Activated CD4-positive, alpha-beta T cell treated with anti-CD3 and anti-CD28 coated beads for 1 hour (primary cell): ENCODE measurements at places on chromosomes 11 and 22.

DNA sequence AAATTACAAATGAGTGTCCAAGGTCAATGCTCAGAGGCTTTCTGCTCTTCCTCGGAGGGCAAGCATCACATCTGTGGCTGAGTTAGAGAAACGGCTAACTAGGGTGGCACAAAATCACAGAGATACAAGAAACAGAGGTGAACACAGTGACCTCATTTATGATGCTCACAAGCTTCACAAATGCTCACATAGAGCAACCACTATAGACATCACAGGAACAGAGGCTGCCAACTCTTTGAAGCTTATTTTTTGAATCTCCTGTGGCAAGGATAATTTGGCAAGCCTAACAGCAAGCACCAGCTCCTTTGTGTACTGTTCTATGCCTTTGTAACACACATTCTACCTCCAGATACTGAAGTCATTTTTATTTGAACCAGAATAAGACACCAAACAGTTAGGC, 416.5 kb upstream of the DDI1 start:
- no peak for DNase-seq

DNA sequence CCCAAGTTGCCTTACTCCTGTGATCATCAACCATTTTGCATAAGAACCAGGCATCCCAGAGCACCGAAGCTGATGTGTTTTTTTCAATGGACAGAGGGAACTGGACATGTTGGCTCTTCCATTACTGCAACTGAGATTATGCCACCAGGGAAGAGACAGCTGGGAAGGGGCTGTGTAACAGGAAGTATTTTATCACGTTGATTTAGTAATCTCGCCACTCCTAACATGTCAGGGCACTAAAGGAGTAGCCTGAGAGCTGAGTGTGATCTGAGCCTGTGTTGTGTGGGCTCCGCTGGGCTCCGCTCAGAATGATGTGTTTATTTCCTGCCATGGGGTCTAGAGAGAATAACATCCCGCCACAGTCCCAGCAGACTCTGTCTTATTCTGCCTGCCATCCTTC, 165.4 kb downstream of the GRIK4 start:
- DNase-seq: no peak

- DNase-seq: no peak
These were observed 19.6 kb downstream of the GDPD5 start for GRCh38 chr11:75505916-75506692.

DNA sequence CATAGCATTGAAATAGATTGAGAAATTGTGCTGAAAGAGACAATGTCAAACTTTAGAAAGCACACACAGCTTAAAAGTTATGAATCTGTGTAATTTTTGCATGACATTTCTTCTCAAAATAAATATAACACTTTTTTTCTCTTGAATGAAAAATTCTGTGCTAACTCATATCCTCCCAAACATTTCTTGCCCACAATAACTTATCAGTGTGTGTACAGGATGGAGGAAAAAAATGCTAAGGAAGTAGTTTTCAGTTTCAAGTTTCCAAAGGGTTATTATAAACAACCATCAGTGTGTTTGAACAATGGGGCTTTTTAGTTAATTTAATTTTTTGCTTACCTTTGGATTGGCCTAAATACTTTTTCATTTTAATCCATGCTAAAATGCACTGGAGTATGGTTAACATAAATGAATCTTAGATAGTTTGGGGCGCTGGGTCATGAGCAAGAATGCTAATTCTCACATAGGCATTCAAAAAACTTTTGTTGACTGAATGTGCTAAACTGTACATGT, 82.9 kb upstream of the ARHGAP20 start:
- DNase-seq: no peak

DNA sequence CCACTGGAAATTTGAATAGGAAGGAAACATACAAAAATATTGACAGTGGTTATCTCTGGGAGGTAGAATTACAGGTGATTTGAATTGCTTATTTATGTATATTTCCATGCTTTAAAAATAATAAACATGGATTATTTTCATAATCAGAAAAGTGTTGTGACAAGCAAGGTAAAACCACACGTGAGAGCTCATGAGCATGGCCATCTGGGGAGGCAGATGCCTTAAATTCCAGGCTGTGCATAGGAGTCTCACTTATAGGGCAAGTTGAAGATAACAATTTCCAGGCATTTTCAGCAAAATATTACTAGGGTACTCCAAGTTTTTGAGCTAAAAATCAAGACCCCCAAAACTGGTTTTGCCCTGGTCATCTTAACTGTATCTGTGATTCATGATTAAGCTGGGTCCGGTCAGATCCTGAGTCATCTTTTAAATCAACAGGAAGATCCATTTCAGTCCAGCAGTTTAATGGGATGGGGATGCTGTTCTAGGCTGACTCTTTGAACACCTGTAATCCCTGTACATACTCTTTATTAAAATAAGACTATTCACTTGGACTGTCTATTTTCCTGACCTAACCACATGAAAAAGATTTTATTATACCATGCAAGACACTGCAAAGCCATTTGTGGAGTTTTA, 115.8 kb upstream of the NARS2 start:
- no peak for DNase-seq

- no peak for DNase-seq
These were observed 218.6 kb downstream of the NAV2 start for GRCh38 chr11:19931141-19931770.

DNA sequence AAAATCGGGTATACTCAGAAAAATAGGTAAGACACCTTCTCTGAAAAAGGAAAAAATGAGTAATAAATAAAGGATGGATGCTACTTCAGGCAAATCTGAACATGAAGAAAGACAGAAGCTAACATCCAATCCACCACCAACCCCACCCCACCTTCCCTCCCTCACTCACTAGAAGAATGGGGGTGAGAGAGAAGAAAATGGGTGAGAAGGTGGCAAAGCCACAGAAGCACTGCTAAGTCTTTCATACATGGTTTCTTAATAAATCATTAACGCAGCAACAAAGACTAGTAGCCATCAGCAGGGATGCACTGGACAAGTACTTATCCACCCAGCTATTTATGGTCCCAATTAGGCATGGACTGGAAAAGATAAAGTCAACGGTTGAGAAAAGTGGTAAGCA, 5.9 kb downstream of the FHIP1B start:
- no peak for DNase-seq

DNA sequence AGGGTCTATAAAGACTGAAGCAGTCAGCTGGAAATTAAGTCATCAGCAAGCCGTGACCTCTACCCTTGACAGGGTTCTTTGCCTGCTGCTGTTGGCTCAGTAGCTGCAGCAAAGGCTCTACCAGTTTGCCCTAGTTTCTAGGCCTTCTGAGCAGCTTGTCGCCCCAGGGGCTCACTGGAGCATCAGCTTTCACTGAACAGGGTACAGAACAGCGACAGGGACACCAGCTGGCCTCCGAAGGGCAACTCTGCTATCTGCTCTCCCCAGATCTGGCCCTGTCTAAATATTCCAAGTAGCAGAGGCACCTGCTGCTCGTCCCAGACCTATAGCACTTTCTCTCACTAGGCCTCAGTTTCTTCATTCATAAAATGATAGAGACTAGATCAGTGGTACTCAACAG, 42.4 kb downstream of the SMCO4 start:
- no peak for DNase-seq

DNA sequence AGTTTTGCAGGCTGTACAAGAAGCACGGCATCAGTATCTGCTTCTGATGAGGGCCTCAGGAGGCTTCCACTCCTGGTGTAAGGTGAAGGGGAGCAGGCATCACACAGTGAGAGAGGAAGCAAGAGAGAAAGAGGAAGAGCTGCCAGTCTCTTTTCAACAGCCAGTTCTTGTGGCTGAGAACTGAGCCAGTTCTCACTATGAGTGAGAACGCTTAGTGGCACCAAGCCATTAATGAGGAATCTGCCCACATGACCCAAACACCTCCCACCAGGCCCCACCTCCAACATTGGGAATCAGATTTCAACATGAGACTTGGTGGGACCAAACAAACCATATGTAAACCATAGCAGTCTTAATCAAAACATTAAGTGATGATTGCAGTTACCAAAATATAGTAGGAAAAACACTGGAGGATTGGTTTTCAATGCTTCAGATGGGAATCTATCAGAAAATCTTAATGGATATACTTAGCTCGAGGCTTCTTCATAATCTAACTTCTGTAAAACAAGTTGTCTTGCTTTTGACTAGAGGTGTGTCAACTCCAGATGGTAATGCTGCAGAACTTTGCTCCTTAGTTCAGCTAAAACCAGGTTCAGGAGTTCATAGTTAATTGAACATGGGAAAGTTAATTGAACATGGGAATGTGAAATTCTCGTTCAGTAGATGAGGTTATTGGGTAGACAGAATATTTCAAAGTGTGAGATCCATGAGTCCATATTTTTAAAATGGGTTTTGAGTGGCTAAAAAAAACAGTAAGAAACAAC, 12.2 kb downstream of the FAR1 start:
- DNase-seq: no peak

GRCh38 chr22:24772493-24773220, 1.9 kb downstream of the PIWIL3 start:
- DNase-seq: no peak
